ENCODE measurements at places on chromosomes 7 and 10.

DNA sequence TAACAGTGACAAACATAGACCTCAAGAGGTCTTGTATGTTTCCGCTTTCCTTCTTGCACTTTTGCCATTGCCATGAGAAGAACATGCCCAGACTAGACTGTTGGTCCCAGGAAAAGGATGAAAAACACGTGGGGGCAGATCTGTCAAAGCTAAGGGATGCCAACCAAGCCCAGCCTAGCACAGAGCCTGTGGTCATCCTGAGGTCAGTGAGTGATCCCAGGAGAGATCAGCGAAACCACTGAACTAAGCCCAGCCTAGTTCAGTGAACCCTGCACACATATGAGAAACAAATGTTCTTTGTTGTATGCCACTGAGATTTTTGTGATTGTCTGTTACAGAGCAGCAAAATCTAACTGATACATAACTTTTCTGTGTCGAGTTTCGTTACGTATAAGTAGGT, 718.8 kb downstream of the MAGI2 start:
- no peak for DNase-seq

DNA sequence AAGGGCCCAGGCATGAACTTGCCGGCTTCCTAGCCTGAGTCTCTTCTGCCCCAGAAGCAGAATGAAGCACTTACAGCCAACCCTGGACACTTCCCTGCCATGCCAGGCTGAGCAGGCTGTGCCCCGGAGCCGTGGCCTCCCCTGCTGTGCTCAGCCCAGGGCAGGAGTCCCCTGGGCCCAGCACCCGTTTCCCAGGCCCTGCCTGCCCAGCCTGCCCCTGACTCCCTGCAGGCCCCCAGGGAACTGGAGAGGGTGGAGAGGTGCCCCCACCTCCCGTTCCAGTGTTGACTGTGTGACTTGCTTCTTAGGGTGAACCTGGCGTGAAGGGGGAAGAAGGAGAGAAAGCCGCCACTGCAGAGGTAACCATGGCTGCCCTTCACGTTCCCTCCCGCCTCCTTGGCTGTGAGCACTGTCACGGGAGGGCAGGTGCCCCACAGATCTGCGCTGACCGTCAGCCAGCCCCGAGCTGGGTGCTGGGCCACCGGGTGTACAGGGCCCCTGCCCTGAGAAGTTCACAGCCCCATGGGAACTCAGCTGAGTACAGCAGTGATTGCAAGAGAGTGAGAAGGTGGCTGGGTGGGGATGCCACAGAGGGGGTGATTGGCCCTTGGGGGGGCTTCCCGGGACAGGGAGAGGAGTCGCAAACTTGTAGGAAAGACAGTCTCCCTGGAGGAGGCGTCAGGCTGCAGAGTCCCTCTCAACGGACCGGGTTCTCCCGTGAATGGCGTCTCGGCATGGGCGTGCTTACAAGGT, 75.9 kb downstream of the MYL10 start:
- peak; percentile 14 for DNase-seq

- peak; percentile 9 for DNase-seq
These were observed 126.0 kb downstream of the DNAJB6 start for GRCh38 chr7:157462840-157463239.

- no peak for DNase-seq
These were observed 77.6 kb downstream of the DENND2A start for GRCh38 chr7:140562926-140563481.

GRCh38 chr7:33986451-33986850, 81.1 kb downstream of the BMPER start:
- no peak for DNase-seq

DNA sequence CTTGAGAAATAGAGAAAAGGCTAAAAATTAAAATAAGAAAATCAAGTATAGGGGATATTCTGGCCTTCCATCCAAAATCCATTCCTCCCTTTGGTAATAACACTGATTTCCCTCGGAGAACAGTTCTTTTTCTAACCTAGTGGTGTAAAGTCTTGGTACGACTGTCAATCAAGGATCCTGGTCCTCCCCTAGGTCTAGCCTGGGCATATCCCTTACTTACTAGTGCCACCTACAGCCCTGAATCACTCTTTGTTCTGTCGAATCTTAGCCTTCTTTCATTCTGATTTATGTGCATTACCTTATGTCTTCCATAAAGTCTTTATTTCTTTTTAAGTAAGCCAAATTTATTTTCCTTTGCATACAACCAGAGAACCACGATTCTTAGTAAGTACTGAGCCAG, 298.7 kb upstream of the LRRTM3 start:
- no peak for DNase-seq

- no peak for DNase-seq
These were observed 8.0 kb downstream of the SPOCK2 start for GRCh38 chr10:72080042-72080975.

DNA sequence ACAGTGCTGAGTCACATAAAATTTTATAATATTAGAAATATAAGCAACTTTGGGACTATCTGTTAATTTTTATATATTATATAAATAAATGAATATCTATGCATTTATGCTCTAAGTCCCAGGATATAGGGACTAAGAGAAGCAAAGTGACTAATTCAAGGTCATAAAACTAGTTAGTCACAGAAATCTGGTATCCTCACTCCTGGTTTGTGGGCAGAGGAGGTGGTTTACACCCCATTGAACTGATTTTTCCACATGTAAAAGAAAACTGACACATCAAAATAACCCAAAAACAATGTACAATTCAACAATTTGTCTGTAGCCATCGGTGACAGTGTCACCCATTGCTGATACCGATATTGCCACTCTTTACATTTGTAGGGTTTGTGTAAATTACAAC, 3.0 kb downstream of the PCLO start:
- no peak for DNase-seq

- DNase-seq, result no peak
These were observed 174.8 kb downstream of the RAPGEF5 start for GRCh38 chr7:22182149-22182548.

GRCh38 chr10:45278860-45279498, 36.4 kb downstream of the OR13A1 start:
- no peak for DNase-seq

GRCh38 chr10:59303018-59303417, 59.3 kb downstream of the FAM13C start:
- no peak for DNase-seq

DNA sequence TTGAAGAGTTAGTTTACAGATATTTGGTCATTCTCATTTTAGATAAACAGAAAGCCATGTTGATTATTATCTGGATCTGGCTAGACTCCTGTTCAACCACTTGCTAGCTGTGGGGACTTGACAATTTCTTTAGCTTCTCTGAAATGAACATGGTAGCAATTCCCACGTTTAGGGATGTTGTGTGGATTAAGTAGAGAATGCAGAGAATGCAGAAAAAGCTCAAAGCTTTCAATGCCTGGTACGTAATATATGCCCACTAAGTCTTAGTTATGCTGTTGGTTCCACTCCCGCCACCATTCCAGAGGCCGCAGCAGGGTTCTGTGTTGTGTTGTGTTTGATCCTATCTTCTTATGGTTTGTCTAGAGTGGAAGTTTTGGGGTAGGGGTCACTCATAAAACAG, 39.2 kb upstream of the RPA3 start:
- DNase-seq, result no peak

GRCh38 chr7:36227223-36227622, 74.2 kb downstream of the EEPD1 start:
- no peak for DNase-seq

Measured in upper lobe of left lung (tissue), 6 donors.